ENCODE measurements at places on chromosomes 2 and 18.

GRCh38 chr2:10345813-10346212 lies 43.1 kb downstream of the HPCAL1 start:
- no peak overlapping the region for H3K27ac ChIP-seq
- no peak overlapping the region for H3K4me3 ChIP-seq
- H3K27me3 ChIP-seq = no peaks in the 10 kb centered on the region

DNA sequence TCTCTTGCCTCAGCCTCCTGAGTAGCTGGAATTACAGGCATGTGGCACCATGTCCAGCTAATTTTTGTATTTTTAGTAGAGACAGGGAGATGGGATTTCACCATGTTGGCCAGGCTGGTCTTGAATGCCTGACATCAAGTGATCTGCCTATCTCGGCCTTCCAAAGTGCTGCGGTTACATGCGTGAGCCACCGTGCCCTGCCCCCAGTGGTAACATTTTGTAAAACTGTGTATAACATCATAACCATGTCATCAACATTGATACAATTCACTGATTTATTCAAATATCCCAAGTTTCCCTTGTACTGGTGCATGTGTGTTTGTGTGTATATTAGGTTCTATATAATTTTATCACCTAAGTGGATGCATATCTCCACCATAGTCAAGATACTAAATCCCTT lies 70.0 kb downstream of the PDCL3 start:
- no peaks in the 10 kb centered on the region for H3K27me3 ChIP-seq
- no peaks in the 10 kb centered on the region for H3K36me3 ChIP-seq
- H3K4me1 ChIP-seq = peaks cover 18% of the 10 kb centered on the region
- no peak for DNase-seq
- no peak overlapping the region for H3K27ac ChIP-seq

- H3K4me1 ChIP-seq = no peaks in the 10 kb centered on the region
- H3K4me3 ChIP-seq = no peak overlapping the region
- no peak overlapping the region for H3K27ac ChIP-seq
- no peaks in the 10 kb centered on the region for H3K27me3 ChIP-seq
- DNase-seq = no peak
- no peaks in the 10 kb centered on the region for H3K36me3 ChIP-seq
These were observed 263.2 kb downstream of the CDH7 start for GRCh38 chr18:66013969-66014368.

- no peaks in the 10 kb centered on the region for H3K27me3 ChIP-seq
- no peak overlapping the region for H3K4me3 ChIP-seq
- DNase-seq = no peak
- H3K27ac ChIP-seq = no peak overlapping the region
- peaks cover 4% of the 10 kb centered on the region for H3K4me1 ChIP-seq
These were observed 2.6 kb downstream of the NLRC4 start for GRCh38 chr2:32262105-32262504.

DNA sequence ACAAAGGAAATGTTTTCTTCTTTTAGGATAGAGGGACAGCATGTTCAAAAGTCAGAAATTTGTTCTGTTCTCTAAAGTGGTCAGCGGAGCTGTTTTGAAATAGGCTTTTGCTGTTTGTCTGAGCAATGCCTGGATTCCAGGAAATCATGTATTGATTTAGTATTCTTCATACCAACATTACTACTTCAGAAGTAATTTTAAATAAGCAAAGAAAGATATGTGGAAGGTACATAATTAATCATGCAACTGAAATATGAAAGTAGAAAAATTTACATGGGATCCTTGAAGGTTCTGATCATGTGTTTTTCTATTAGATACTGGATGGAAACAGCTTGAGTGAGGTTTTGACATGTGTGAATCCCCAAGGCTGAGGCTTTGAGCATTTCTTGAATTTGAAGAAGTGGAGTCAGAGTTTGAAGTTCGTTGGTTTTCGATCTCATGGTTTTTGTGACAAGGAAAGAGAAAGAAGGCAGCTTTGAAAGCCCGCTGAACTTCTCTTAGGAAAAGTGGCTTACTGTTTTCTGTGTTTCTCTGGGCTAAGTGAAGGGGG lies 220.0 kb downstream of the LDLRAD4 start:
- H3K27me3 ChIP-seq = no peaks in the 10 kb centered on the region
- peak overlapping the region; percentile 53 for H3K27ac ChIP-seq
- H3K36me3 ChIP-seq = no peaks in the 10 kb centered on the region
- peak overlapping the region; percentile 37 for H3K4me3 ChIP-seq
- DNase-seq = no peak

DNA sequence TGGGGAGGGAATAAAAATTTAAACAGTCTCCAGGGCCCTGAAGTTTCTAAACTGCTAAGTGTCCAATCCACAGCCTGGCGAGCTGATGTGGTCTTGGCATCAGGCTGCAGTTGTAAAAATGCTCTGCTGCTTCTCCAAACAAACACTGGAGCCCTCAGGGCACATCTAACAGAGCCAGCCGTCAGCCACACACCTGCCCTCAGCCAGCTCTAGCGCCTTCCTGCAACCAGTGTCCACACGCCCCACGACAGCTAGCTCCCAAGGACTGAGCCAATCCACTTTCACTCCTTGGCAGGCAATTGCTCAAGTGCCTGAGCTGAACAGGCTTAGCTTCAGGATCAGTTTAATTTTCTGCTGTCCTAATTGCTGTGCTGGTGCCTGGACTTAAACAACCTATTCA lies 446.4 kb upstream of the RAB12 start:
- no peak overlapping the region for H3K4me3 ChIP-seq
- no peak overlapping the region for H3K27ac ChIP-seq
- no peak for DNase-seq
- no peaks in the 10 kb centered on the region for H3K27me3 ChIP-seq
- H3K36me3 ChIP-seq = no peaks in the 10 kb centered on the region
- no peaks in the 10 kb centered on the region for H3K4me1 ChIP-seq

GRCh38 chr2:232588680-232589585 lies 38.4 kb downstream of the EIF4E2 start:
- H3K27ac ChIP-seq = no peak overlapping the region
- H3K27me3 ChIP-seq = no peaks in the 10 kb centered on the region
- no peak for DNase-seq
- H3K4me1 ChIP-seq = no peaks in the 10 kb centered on the region
- no peak overlapping the region for H3K4me3 ChIP-seq

DNA sequence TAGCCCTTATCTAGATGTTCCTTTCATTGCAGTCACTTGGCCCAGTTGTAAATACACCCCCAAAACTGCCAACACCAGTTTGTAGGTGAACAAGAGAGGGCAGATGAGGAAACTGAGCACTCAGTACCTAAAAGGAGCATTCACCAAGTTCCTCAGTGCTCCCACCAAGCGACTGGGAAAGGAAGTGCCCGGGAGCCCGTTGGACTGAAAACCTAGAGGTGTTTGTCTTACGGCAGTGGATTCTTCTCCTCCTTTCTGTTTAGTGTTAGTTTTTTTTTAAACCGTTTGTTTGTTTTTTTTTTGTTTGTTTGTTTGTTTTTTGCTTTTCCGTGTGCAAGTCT lies 43.3 kb downstream of the SOX11 start:
- H3K4me3 ChIP-seq = no peak overlapping the region
- no peaks in the 10 kb centered on the region for H3K36me3 ChIP-seq
- no peaks in the 10 kb centered on the region for H3K27me3 ChIP-seq
- DNase-seq = no peak

DNA sequence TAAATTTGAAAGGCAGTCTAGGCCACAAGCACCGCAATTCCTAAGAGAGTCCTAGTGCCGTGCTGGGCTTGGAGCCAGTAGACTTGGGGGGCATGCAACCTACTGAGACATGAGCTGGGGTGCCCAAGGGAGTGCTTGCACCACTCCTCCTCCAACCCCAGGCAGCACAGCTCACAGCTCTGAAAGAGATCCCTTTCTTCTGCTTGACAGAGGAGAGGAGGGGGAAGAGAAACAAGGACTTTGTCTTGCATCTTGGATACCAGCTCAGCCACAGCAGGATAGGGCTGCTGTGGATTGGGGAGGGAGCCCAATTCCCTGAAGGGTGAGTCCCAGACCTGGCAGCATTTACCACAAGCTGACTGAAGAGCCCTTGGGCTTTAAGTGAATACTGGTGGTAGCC lies 134.6 kb downstream of the TMEM131 start:
- H3K36me3 ChIP-seq = no peaks in the 10 kb centered on the region
- H3K27me3 ChIP-seq = no peaks in the 10 kb centered on the region
- no peak for DNase-seq
- H3K4me3 ChIP-seq = no peak overlapping the region

Measured in CD4-positive, alpha-beta memory T cell (primary cell).